ENCODE measurements at places on chromosomes 7 and 10.

DNA sequence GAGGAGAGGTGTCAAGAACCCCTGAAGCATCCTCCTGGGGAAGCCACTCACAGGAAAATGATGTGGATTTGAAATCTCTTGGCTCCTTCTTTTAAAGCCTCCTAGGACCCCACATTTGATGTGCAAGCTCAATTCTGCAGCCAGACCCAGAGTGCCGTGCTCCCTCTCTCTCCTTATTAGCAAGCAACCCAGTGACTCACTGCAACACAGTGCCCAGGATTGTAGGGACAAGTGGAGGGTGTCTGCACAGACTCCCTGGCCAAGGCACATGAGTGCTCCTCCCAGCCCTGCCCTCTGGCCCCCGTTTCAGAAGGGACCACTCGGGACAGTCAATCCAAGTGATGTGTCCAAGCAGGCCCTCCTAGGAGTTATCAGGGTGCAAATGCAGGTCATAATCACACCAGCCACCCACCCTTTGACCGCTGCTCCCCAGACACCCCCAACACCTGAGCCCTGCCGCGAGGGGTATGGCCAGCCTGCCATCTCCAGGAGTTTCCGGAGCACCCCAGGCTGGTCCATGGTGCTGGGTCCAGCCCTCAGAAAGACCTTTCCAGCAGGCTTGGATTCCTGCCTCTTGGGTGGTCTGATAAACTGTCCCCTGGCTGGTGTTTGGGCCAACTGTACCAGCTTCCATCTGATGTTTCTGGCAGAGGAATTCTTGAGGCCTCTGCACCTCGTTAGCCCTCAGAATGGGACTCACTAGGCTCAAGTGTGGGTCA lies 54.5 kb upstream of the CXCL12 start:
- DNase-seq = no peak

- DNase-seq = no peak
Observed at GRCh38 chr7:70387217-70387616, 744.7 kb upstream of the GALNT17 start.

- no peak for DNase-seq
Observed at GRCh38 chr7:20385126-20385525, 54.4 kb downstream of the ITGB8 start.

- no peak for DNase-seq
Observed at GRCh38 chr7:38054199-38054598, 123.8 kb upstream of the STARD3NL start.

- DNase-seq = no peak
Observed at GRCh38 chr7:80526472-80526871, 14.6 kb upstream of the GNAT3 start.

DNA sequence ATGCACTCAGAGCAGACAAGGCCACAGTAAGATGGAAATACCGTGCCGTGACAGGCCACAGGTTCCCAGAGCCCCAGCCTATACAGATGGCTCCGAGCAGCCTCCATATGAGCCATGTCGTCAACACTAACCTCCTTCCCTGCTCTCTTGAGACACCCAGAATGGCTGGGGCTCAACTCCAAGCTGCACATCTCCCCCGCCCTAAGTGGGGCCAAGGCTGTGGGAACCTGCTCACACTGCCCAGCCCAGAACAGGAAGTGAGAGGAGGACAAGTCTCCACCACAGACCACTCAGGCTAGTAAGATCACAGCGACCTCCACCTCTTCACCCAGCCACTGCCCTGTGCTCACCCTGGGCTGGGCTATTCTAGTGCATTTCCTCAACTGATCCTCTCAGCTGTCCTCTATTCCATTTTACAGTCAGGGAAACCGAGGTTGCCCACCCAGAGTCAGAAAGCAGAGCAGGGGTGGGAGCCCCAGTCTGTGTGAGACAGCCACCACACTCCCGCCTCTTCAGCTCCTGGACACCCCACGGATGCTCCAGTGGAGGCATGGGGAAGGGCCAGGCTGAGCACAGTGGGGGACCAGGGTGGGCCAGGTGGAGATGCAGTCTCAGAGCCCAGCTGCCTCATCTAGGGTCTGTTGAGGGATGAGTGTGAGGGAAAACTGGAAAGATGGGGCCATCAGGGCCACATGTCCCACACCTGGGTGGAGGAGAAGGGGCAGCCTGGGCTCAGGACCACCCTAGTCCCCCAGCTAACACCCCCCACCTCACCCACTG lies 11.6 kb downstream of the GRID1 start:
- no peak for DNase-seq

- DNase-seq = no peak
Observed at GRCh38 chr10:116403740-116404250, 23.9 kb upstream of the PNLIPRP3 start.

- no peak for DNase-seq
Observed at GRCh38 chr7:82760831-82761230, 317.3 kb upstream of the CACNA2D1 start.

DNA sequence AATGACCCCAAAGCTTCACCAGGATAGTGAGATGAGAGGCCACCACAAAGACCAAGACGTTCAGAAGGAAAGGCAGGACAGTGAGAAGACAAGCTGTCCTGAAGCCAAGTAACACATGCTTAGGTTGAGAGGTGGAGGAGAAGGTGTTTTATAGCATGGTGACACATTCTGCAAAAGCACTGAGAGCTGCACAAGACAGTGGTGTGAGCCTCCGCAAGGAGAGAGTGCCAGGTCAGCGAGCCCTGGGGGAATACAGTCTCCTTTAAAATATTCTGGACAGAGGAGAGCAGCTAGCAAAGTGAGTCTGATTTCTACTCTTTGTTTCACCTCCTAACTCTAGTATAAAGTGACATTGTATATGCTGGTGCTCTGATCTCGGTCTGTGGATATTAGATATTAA lies 68.0 kb upstream of the VKORC1L1 start:
- DNase-seq = no peak

DNA sequence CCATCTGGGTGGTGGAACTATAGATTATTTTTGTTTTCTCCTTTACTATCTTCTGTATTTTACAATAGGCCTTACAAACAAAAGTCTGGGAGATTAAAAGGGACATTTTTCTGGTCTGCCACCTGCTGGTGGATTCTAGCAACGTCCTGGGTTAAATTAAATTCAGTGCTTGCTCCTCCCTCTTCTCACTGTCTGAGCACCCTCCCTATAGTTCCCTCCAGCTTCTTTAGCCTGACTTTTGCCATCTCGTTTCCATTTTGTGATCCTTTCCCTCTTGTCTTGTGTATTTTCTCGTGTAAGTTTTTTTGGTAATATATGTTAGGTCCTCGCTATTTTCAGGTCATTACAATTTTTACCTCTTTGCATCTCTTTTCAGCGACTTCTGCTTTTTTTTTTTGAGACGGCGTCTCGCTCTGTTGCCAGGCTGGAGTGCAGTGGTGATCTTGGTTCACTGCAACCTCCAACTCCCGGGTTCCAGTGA lies 16.1 kb downstream of the ANKRD16 start:
- peak; percentile 90 for DNase-seq

DNA sequence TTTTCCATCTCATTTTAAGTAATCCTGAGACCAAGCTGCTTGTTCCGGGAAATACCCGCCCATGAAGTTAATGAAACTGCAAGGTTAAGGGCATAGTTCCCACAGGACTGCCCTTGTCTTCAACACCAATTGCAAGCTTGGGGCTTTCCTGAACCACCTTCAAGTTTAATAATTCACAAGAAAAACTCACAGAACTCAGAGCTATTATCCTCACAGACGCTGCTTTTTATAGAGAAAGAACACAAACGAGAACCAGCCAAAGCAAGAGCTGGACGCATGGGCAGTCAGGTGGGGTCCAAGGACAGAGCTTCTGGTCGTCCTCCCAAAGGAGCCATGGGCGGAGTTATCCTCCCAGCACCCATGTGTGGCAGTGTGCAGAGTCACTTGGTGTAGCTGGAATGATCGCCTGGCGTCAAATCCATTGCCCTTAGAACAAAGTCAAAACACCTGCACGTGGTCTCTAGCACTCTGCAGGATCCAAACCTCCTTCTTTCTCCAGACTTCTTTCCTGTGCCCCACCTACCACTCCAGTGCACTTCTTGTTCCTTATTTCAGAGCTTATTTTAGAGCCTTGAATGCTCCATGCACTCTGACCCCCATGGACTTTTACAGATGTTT lies 56.7 kb downstream of the SNX10 start:
- no peak for DNase-seq
